ENCODE measurements at places on chromosomes 2 and 18.

GRCh38 chr2:40352041-40352702, 99.7 kb downstream of the SLC8A1 start:
- DNase-seq: no peak

DNA sequence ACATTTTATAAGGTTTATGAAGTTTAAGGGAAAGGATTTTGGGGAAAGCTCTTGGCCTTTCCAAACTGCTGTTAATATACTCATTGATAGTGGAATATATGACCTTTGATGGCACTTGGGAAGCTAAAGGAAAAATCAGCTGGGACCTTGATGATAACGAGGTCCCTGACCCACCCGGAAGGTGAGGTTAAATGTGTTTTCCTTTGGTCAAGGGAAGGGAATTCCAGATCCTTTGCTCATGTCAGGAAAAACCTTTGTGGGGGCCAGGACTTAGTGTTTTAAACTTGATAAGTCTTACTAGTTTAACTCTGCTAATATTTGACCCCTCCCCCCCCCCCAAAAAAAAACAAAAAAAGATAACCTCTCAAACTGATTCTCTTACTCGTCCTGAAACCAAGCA, 50.7 kb downstream of the CRIM1 start:
- DNase-seq: no peak

DNA sequence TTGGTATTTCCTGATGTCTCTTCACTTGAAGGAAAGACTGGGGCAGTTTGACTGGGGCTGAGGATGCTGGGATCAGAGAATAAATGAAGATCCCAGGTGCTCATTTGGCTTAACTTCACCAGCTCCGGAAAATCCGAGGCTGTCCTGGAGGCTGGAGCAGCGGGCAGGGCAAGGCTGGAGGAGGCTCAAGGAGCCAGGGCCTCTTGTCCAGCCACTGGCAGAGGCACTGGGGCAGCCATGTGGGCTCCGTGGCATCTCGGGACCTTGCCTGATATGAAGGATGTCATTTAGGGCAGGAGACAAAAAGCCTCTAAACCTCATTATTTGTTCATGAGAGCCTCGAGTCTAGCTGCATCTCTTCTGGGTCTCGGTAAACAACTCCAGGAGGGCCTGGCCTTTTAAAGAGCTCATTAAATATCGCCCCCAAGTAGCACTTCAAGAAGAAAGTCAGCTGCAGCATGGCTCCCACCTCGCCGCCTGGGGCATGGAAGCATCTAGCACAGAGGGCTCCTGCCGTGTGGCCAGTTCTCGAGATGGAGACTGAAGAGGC, 13.5 kb upstream of the GPR55 start:
- DNase-seq: no peak

DNA sequence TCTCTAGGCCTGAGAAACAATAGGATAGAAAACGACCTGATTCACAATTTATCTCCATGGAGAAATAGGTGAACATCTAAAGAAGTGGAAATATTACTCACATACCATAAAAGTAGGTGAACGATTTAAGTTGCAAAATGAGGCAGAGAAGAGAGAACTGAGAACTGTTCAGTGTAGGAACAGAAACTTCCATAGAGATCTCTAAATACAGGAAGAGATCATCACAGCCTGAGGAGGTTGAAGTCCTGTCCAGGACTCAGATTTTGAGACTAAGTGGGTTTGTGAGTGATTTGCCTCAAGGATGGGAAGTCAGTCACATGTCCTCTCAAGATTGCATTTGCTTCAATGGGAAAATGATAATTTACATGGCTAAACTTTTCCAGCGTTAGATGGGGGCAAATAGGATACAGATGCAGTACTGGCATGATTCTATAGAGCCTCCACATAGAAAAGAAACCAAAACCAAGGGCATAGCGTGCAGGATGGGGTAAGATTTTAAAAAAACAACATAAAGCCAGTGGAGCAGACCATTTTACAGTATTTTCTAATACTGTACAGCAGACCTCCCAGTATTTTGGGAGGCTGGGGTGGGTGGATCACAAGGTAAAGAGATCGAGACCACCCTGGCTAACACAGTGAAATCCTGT, 68.8 kb downstream of the MEP1B start:
- no peak for DNase-seq
